ENCODE measurements at places on chromosomes 12 and 14.
A peak's percentile ranks its signal among the peaks of the same experiment; 100 is the strongest.

- DNase-seq = peak; percentile 46
Observed at GRCh38 chr14:102917469-102918211, 4.8 kb upstream of the AMN start.

- DNase-seq = no peak
Observed at GRCh38 chr14:80764496-80764895, 177.0 kb downstream of the CEP128 start.

- DNase-seq = no peak
Observed at GRCh38 chr12:56571121-56571520, 49.5 kb downstream of the RBMS2 start.

DNA sequence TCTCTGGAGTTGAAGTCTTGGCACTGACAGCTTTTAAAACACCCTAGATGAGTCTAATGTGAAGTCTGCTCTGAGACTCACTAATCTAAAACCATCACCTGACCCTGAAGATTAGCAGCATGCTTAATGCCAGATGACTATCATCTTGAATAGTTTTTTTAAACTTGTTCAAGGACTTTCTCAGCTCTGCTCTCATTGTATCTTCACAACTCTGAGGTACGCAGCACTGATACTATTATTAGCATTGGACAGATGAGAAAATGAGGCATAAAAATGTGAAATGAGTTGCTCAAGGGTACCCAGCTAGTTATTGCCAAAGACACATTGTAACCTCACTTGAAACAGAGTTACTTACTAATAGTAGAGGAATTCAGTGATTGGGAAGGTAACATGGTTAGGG, 4.8 kb downstream of the SLC38A1 start:
- no peak for DNase-seq

GRCh38 chr14:100533656-100534485, 53.3 kb downstream of the BEGAIN start:
- no peak for DNase-seq

DNA sequence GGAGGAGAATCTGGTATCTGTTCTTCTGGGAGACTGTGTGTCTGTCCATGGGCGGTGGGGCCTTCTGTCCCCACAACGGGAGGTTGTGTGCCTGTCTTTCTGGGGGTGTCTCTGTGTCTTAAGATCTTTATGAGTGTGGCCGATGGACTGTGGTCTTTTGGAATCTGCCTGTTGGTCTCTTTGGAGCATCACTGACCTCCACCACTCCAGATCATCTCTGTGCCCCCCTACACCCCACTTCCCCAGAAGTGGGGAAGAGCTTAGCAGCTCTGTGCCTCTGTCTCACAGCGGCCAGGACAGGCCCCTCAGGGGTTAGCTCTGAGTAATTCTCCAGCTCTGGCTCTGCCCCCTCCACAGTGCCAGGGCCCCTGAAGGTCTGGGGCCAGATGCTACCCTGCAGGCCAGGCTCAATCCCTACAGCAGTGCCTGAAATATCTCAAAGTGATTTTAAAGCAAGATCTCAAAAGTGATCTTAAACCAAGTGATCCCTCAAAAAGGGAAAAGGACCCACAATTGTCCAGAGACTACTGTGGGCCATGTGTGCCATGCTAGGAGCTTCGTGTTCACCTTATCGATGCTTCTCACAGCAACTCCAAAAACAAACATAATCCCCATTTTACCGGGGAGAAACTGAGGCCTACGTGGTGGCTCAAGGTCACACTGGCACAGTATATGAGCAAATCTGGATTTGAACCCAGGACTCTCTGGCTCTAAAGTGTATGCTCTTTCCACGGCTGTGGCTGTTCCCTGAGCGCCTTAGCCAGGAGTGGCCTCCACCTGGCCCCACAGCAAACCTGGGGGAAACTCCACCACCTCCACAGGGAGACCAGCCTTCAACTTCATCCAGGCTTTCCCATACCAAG, 26.0 kb upstream of the KRT78 start:
- no peak for DNase-seq

DNA sequence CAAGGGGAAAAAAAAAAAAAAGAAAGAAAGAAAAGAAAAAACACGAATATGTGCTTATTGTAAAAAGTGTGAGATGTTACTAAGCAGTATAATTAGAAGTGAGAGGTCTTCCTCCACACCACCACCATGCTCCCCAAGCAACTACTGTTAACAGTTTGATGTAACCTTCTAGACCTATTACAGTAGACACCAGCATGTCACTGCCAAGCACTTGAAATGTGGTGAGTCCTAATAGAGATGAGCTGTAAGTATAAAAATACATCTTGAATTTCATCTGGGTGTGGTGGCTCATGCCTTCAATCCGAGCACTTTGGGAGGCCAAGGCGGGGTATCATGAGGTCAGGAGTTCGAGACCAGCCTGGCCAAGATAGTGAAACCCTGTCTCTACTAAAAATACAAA, 8.1 kb upstream of the SNRNP35 start:
- no peak for DNase-seq

DNA sequence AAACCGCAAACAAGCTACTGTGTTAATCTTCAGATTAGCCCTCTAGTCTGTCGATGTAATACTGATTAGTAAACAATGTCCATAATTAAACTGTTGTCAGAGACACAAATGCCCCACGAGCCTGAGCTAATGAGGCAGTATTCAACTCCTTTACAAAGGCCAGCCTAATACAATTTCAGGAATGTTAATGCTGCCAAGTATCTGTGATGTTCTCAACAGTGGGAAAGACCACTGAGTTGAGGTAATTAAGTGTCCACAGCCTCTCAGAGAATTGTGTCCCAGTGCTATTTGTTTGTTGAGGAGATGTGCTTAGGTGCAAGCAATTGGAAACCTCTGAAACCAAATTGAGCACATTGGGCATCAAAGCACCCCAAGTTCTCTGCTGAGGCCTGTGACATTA, 139.4 kb upstream of the CDKN3 start:
- DNase-seq = no peak

GRCh38 chr12:97324471-97324870, 138.1 kb upstream of the RMST start:
- DNase-seq = no peak

- no peak for DNase-seq
Observed at GRCh38 chr12:43795716-43796280, 10.3 kb downstream of the TWF1 start.

DNA sequence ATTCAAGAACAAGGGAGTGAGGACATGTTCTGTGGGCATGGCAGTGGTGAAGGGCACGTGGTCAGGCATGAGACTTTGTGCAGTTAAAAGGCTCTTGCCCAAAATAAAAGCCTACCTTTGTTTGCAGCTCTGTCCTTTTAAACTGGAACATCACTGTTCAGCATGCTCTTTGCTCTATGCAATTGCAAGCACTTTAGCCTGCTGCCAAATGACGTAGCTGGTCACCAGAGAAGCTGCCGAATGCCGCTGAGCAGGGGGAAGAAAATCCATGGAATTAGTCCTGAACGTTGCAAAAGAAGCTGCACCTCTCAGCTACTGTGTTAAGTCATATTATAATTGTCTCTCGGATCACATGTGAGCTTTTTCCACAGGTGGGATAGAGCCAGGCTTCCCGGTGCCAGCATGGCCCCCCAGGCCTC, 176.3 kb upstream of the DIO2 start:
- DNase-seq = no peak

- DNase-seq = no peak
Observed at GRCh38 chr12:47223031-47223847, 143.5 kb upstream of the AMIGO2 start.

DNA sequence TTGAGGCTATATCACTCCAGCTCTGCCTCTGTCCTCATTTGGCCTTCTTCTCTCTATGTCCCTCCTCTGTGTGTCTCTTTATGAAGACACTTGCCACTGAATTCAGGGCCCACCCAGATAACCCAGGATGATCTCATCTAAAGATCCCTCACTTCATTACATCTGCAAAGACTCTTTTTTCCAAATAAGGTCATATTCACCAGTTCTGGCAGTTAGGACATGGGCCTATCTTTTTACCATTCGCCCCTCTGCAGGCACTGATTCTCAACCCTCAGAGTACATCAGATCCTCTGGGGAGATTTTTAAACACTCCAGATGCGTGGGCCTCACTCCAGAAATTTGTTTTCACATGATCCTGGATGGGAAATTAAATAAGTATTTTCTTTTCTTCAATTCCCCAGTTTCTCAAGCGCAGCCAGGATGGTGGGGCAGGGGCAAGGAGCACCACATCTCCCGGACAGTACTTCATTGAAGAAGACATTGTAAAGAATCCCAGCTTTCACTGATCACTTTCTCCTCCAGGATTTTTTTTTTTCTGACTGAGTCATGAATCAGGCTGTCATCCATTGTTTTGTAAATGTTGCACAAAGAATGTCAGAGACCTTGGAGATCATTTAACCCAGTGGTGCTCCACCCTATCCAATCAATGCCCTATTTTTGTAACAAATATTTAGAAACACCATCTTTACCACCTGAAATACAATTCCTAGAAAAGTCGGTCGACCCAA, 27.4 kb downstream of the CRACR2A start:
- no peak for DNase-seq

- no peak for DNase-seq
Observed at GRCh38 chr12:123657211-123657610, 13.7 kb upstream of the TCTN2 start.

- no peak for DNase-seq
Observed at GRCh38 chr14:79275292-79275655, 936.0 kb downstream of the DIO2 start.

DNA sequence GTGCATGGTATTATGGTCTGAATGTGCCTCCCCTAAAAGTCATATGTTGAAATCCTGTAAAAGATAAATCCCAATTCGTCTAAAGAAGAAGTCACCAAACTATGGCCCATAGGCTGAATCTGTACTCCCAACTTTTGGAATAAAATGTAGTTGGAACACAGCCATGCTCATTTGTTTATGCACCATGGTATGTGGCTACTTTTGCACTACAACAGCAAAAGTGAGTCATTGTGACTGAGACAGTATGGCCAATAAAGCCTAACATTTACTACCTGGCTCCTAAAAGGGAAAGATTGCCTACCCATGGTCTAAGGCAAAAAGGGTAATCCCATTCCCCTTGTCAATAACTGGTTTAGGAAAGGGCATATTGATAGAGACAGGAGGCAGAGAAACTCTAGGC, 101.8 kb downstream of the LRIG3 start:
- no peak for DNase-seq

- no peak for DNase-seq
Observed at GRCh38 chr12:101793401-101793800, 37.4 kb downstream of the GNPTAB start.

DNA sequence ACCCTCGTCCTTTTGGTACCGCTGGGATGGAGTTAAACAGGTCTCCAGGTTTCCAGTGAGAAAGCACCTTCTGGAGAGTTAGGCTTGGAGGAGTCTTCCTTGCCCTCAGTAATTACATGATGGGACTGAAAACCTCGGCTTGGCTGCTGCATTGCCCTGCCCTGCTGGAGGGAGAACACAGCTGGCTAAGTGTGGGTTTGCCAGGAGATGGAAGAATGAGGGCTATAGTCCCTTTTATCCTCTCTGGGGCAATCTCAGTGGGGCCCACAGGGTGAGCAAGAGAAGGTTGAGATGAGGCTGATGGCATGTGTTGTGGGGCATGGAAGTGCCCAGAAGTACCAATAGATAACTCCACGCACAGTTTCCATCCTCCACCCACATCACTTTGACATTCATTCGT, 23.2 kb upstream of the MEG3 start:
- no peak for DNase-seq

DNA sequence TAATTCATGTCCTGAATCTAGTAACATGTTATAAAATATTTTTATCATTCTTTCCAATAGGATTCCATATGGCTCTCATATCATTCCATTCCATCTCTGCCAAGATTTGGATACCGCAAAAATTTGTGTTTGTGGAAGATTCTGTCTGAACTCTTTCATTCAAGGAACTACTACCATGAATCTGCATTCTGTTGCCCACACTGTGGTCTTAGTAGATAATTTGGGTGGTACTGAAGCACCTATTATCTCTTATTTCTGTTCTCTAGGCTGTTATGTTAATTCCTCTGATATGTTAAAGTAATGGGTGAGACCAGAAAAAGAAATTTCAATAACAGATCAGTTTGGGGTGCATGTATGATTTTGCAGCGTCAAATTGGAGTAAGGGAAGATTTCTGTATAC, 6.2 kb downstream of the RPL36AL start:
- DNase-seq = no peak

- DNase-seq = no peak
Observed at GRCh38 chr14:75223664-75224154, 47.3 kb upstream of the TMED10 start.

DNA sequence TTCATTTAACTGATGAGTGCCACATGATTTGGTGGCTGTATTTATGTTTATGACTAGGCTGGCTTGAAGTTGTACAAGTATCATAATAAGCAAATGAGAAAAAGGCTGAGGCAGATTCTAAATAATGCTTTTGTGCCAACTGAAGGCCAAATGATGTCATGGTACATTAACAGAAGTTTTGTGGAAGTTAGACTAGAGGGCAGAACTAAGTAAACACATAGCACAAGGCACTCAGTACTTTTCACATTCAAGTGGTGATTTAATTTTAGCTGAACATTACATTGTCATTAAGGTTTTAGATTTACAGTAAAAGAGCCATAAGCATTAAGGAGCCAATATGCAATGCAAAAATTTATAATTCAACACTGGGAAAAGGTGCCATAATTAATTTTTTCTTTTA, 21.1 kb downstream of the PPP1CC start:
- DNase-seq = no peak

DNA sequence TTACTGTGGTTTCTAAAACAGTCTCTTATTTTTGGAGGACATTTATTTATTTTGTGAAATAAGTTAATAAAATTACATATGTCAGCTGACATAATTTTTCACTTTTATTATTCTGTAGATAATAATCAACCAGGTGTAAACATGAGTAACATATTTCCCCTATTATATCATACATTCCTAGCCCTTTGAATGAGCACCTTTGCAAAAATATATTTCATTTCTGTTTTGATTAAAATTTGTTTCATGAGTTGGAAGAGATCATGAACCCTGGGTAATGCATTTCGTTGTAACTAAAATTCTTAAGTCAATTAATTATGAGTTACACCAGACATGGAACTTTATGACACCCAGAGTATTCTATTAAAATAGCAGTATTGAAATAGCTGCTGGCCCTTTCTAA, 56.3 kb downstream of the SLC16A7 start:
- DNase-seq = no peak

- no peak for DNase-seq
Observed at GRCh38 chr12:40142001-40142744, 36.3 kb upstream of the SLC2A13 start.

DNA sequence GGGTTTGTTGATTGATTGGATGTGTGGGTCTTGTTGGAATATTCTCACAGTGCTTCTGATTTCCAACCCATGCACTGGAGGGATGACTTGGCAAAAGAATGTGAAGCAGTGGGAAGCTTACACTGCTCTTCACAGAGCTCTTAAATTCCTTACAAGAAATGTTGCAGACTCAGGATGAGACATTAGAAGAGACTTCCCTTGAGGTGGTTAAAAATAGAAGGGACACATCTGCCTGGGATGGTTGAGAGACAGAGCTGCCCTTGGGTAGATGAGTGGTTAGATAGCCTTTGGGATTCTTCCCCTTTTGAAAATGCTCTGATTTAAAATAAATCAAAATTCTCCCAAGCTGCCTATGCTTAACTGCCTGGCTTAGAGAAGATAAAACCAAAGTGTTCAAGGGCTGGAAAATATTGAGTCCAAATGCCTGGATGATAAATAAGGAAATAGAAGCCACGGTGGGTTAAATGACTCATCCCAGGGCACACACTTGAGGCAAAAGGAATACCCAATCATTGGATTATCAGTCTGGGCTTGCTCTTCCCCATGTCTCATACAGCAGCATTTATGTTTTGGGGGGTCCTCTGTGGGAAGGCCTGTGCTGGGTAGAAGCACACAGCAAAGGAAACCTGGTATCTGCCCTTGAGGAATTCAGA, 264.3 kb downstream of the AKAP6 start:
- no peak for DNase-seq

GRCh38 chr14:105203057-105203531, 22.0 kb upstream of the NUDT14 start:
- DNase-seq = peak; percentile 41

Measured in stimulated activated CD8-positive, alpha-beta memory T cell treated with anti-CD3 and anti-CD28 coated beads, Interleukin-7, amount 100 ng/mL, for 24 hours (primary cell).